T47D (cell line): ENCODE measurements at places on chromosomes 5 and 9.

DNA sequence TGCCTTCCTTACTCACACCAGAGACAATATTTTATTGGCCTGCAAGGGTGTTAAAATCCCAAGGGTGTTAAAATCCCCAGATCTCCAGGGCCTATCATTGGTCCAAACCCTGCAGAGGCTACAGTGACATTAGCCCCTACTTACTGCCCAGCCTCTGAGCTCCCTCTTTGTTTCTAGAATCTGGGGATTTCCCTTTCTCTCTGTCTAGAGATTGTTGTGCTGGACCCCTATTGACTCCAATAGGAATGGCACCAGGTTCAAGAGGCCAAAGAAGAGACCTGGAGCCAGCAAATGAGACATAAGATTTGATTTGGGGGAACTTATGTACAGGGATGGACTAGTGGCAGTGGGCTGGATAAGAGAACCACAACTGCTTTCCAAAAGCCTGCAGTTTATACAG lies 53.3 kb upstream of the ZBED3 start:
- no peak for DNase-seq

GRCh38 chr9:99873531-99873930 lies 32.9 kb upstream of the STX17 start:
- DNase-seq: no peak

GRCh38 chr9:93390953-93391515 lies 60.5 kb upstream of the FAM120A start:
- DNase-seq: peak; percentile 27

DNA sequence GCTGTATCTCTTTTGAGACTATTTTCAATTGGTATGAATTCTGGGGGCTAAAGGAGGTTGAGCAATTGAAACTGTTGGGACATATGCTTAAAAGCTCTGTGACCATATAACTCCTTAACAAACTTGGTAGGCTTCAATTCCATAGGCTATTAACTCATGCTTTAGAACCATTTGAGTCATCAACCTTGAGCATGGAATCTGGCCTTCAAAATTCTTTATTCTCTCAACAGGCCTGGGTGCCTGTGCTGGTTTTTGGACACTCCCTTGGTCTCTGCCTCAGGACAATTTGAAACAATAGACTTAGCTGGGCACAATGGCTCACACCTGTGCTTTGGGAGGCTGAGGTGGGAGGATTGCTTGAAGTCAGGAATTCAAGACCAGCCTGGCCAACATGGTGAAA lies 61.4 kb upstream of the EPB41L4A start:
- no peak for DNase-seq

DNA sequence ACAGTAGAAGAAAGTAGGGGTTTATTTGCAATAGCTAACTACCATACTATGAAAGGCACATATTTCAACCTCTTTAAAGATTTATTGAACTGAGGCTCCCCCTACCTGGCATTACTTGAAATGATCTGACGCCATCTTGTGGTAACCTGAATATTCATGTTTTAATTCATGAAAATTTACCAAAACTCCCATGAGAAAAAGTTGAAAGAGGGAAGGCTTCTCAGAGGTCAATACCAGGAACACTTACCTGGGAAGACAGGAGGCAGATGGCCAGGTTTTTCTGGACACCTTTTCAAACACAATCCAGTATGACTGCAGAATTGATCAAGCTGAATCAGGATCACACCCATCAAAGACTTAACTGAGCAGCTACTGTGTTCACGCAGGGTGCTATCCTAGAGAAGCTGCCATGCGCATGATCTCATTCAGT lies 9.4 kb downstream of the PRELID2 start:
- peak; percentile 75 for DNase-seq

GRCh38 chr9:133974631-133975341 lies 17.3 kb downstream of the VAV2 start:
- DNase-seq: no peak

- no peak for DNase-seq
Measured at GRCh38 chr5:4197151-4197550, 601.5 kb downstream of the IRX1 start.

DNA sequence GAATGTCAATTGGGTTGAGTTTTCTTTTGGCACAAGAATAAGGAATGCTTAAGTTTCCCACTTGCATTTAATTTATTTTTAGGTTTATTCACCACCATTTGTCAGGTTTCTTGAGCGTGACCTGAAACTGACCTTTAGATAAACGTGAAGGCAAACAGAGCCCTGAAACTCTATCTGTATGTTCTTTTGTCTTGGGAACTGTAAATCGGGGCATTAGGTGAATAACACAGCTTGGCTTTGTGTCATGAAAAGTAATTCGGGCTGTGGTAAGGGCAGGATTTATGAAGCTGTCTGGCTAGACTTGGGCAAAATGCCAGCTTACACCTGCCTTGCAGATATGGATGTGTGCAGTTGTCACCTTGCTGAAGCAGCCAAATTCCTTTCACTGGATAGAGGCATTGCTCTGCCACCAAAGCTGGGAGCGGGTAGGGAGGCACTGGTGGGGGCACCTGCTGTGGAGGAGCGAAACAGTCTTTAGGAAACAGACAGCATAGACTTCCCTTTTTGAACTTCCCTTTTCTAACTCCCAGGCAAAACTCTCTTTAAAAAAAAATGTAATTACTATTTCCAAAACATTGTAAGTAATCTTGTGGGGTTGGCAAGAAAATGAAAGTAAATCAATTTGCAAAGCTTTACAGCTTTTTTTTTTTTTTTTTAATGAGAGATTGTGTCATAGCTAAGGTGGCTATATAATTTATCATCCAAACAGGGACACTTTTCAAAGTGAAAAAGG lies 545.2 kb downstream of the CSNK1G3 start:
- no peak for DNase-seq

- DNase-seq: no peak
Measured at GRCh38 chr9:78574354-78575045, 277.6 kb downstream of the PSAT1 start.

GRCh38 chr5:118862596-118862995 lies 125.8 kb downstream of the DTWD2 start:
- DNase-seq: no peak

DNA sequence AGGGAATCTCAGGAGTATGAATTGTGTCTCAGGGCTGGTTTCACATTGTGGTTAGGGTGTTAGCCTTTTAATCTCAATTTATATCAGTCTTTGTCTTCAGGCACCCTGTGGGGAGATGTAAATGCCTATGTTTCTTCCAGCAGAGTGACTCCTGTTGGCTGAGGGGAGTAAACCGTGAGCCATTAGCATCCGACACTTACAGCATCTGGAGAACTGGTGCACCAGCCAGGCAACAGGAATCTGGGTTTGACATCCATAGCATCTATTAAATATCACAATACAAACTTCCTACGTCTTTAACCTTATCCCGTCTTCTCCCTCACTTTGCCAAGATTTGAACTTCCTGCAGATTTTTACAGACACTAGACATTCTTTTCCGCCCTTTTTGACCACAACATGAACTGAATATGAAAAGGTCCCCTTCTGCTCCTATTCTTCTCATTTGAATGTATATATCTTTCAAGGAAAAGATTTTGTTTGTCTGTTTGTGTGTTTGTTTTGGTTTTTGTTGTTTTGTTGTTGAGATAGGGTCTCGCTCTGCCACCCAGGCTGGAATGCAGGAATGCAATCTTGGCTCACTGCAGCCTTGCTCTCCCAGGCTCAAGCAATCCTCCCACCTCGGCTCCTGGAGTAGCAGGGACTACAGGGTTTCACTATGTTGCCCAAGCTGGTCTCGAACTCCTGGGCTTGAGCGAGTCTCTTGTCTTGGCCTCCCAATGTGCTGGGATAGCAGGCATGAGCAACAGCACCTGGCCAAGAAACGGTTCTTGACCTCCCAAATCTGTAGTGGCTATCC lies 626.2 kb downstream of the TLR4 start:
- DNase-seq: no peak

- no peak for DNase-seq
Measured at GRCh38 chr5:77082280-77082679, 4.8 kb downstream of the ZBED3 start.

DNA sequence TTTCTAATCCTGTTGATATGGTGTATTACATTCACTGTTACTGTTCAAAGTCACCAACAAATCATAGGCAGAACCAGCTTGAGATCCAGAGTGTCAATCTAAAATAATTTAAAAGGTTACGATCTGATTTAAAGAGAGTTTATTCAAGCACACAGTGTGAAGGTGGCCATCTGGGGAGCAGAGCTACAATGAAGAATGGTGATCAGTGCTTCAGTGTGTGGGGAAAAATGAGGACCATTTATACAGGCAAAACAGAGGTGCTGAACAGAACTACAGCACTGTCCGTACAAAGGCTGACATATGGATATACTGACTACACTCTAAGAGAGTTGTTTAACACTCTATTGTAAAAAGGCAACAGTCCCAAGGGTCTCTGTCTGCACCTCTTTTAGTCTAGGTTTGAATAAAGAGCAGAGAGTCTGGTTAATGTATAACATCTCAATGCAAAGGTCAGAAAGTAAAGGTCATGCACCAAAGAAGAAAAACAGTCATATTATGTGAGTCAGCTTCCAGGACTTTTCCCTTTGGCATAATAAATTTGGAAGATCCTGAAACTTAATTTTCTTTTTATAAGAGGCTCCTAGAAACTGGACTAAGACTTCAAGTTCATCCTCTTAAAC lies 29.7 kb upstream of the TDRD7 start:
- no peak for DNase-seq

GRCh38 chr9:80509358-80509757 lies 937.6 kb downstream of the TLE4 start:
- no peak for DNase-seq

GRCh38 chr5:174612686-174613085 lies 111.7 kb upstream of the MSX2 start:
- DNase-seq: no peak

- DNase-seq: peak; percentile 42
Measured at GRCh38 chr9:613771-614347, 227.6 kb upstream of the DMRT1 start.

DNA sequence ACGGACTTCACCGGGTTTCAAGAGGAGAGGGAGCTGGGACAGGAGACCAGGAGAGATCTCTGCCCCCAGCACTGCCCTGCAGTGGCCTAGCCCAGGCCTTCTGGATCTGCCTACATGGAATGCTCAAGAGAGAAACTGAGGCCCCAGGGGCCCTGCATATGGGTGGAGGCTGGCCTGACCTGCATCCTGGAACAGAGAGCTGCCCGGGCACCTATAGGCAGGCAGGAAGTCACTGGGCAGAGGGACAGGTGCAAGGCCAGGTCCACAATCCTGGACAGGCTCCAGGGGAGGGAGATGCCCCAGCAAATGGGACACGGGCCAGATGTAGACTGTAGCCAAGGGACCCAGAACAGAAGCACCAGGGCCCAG lies 98.5 kb upstream of the RUFY1 start:
- no peak for DNase-seq

- DNase-seq: no peak
Measured at GRCh38 chr5:36694351-36694750, 87.9 kb downstream of the SLC1A3 start.

- no peak for DNase-seq
Measured at GRCh38 chr9:3361116-3361515, 164.7 kb downstream of the RFX3 start.

DNA sequence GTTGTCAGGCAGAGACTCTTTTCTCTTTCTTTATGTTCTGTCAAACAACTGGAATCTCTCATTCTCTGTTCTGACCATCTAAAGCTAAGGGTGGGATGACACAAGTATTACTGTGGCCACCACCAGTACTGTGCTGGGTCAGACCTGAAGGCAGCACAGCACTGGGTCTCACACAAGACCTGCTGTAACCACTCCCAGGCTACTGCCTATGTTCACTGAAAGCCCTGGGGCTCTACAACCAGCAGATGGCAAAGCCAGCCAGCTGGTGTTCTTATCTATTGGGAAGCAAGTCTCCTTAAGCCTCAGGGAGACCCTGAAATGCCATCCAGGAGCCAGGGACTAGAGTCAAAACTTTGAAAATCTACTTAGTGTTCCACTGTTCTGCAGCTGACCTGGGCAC lies 189.5 kb downstream of the SLCO4C1 start:
- DNase-seq: no peak

DNA sequence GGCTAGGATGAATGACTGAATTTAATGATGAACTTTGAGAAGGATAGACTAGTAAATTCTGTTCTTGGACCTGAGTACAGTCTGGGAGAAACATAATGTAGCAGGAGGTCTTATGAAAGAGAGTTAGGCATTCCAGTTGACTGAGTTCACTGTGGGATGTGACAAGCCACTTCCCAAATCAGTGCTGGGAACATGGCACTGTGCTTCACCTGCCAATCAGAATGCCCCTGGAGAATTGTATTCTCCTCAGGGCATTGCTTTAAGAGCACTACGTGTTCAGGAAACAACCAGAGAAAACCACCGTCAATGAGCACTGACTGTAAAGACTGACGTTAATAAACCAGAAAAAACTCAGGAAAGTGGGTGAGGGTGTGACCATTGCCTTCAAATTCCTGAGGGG lies 1.2 kb downstream of the CCDC107 start:
- no peak for DNase-seq

DNA sequence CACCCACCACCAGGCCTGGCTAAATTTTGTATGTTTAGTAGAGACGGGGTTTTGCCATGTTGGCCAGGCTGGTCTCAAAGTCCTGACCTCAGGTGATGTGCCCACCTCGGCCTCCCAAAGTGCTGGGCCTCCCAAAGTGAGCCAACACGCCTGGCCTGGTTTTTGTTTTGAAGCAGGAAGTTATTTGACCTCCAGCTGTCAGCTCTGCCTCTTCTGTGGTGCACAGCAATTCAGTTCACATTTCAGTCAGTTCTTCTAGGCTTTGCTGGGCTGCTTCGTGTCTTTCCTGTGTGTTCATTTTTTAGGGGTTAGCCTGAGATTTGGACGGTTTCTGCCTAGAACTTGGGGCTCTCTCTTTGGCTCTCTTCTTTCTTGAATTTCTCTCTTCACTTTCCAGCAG lies 8.9 kb downstream of the LCN1 start:
- no peak for DNase-seq

DNA sequence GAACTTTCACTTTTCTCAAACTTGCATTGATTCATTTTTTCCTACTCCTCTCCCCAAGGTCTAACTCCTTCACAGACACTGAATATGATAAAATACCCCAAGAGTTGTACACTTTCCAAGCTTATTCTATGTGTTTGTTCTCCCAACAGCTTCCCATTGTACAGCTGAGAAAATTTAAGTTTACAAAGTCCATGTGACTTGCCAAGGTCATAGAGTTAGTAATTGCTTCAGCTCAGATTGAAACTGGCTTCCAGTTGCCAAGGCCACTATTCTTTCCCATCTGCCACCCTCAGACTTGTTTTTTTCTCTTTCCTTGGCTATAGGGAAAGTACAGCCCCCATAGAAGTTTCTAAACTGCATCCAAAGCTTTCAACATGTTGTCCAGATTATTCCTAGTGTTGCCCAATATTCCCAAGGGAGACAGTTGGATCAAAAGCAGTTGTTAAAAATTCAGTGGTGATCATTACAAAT lies 34.8 kb downstream of the TNFSF8 start:
- DNase-seq: no peak
